ENCODE measurements at places on chromosomes 5 and 9.

DNA sequence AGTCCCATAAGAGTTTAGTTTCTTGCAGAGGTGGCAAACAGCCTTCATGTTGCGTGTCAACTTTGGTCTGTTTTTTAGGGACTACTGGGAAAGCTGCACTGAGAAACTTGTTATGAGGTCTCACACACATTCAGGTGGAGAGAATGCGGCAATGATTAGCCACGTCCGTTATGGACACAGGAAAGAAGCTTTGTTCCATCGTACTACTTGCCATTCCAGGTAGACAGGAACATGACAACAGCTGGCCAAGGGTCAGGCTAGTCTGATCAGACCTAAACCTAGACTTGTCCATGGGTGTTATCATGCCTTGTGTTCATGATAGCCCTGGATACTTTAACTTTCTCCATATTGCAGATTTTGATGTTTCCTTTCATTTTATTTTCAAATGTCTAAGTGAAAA is 113.2 kb downstream of the ZNF608 start:
- no peak for DNase-seq

DNA sequence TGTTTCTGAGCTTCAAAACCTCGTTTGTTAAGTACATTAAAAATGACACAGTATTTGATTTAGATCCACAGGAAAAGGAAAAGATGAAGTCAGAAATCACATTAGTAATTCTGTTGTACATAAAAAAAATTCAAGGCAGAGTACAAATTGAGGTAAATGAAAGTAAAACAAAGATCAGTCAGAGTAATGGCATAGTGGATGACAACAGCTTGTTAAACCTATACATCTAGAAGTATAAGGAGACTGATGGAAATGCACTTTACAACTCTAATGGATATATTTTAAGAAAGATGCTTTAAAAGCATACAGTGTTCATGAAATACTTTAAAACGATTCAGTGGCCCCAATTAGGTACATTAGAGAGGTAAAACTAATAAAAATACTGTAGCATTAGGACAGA is 631.3 kb upstream of the SEMA6A start:
- no peak for DNase-seq

DNA sequence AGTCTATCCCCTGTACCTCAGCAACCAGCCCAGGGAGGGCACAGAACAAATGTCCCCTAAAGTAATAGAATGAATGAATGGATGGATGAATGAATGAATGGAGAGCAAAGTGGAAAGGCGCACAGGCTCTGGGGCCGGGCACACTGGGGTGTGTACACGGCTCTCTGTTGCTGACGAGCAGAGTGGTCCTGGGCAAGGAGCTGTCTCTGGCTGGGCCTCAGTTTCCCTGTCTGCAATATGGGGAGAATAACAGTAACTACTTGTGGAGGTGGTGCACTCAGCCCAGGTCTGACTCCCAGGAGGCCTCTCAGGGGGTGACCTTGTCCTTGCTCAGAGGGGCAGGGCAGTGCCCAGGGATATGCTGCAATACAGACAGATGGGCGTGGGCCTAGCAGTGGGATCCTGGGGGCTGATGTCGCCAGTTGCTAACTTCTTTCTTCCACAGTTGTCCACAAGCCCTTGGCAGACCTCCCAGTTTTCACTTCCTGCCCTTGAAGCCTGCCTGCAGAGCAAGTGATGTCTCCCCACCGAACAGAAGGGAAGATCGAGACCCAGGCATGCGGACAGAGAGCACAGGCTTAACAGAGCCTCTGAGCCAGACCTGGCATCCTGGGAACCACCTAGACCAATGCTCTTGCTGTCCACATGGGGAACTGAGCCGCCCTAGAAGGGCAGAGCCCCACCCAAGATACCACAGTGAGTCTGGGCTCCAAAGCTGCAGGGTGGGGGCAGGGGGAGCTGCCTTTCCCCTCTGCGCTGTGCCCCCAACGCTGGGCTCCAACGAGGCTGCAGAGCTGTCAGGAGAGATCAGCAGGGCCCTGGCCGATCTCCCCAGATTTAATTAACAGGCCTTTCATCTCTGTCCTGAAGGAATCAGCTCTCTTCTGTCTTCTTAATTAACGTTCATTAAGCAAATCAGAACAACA is 13.6 kb upstream of the LAMC3 start:
- DNase-seq = no peak

DNA sequence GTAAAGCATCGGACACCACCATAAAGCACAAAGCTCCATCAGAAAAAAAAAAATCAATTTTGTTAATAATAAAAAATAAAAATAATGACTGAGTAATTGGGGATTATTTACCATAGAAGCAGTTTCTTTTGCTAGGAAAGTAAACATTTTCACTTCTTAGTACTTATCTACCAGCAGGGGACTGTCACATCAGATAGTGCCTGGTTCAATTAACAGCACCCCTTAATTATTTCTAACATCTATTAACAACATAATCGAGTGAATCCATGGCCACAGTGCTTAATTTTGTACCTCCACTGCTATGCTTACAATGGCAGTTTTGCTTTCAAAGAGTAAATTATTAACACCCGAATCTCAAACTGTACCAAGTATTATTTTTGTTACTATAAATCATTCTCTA is 221.7 kb downstream of the SMARCA2 start:
- no peak for DNase-seq

DNA sequence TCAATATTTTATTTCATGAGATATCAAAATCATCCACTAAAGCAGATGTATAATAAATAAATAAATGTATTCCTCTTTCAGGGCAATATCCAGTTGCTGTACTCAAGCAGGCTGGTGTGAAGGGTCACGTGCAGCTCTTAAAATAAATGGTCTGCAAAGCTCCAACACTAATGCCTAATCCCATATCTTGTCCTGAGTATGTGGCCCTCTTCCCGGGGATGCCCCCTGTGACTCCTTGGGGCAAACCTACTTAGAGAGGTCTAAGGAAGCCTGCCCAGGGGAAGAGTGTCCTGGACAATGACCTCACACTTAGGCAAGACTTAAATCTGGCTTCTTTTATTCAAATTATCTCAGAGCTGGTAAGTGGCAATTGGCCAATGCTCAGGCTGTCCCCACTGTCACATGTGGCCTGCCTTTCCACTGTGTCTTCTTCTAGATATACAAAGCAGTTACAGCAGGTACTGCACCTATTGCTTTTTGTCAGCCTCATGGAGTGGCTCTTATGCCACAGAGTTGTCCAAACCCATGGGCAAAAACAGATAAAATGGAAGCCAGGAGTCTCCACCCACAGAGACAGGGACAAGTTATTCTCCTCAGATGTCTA is 55.3 kb downstream of the SEMA5A start:
- DNase-seq = no peak

- DNase-seq = no peak
Measured at GRCh38 chr5:95626701-95627100, 6.8 kb downstream of the GPR150 start.

DNA sequence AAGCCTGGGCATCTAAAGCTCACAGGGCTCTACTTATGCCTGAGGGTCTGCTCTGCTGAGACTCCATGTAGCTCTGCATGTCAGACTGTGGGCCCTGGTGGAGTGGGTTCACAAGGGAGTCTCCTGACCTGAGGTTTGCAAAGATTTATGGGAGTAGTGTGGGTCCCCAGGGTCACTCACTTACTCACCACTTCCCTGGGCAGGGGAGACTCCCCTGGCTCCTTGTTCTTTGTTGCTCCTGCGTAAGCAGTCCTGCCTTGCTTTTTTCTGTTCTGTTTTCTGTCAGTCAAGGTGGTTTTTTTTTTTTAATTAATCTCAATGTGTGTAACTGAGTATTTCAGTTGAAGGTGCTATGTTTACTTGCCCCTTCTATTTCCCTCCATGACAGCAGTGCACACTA is 256.6 kb downstream of the TMEM38B start:
- no peak for DNase-seq

DNA sequence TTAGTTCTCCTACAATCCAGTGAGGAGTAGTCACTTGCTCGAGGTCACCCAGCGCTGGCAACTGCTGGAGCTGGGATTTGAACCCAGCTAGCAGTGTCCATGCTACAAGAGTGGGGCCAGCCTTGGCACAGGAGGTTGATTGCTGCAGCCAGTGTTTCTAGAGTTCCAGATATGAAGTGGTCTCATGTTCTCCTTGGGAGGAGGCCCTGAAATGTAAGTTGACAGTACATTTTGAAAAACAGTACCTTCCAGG is 802 bp downstream of the CCDC107 start:
- DNase-seq = no peak
